Endothelial cell (in vitro differentiated cells): ENCODE measurements at places on chromosomes 3 and 15. TPM values are rescaled to one million over a fixed set of nuclear protein-coding genes. Genes with fewer than 3 reads are reported as not detected.

DNA sequence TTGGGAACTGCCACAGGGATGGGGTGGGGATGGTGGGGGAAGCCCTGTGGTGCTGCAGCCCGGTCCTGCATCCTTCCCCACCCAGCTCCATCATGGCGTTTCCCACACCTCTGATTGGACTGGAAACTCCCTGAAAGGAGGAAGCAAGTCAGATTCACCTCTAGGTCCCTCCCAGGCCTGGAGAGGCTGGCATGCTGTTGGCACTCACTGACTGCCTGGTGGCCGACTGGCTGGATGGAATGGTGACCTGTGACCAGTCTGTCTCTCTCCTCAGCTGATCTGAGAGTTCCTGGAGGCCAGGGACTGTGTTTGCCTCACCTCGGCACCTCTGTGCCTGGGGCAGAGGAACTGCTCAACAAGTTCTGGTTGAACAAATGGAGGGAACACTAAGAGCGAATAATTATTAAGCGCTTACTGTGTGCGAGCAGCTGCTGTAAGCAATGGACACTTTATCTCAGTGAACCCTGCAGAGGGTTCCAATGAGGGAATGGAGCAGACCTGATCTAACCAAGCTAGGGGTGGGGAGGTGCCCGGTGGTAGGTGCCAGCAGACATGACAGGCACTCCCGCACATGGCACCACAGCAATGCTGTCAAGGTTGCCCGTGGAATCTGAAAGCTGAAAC, 3.5 kb upstream of the HHATL start:
- no peak for DNase-seq

- no peak for DNase-seq
Observed at GRCh38 chr15:52682781-52683180, 3.6 kb upstream of the ATOSA start.

GRCh38 chr3:73664389-73664788, 39.6 kb upstream of the PDZRN3 start:
- no peak for DNase-seq

SEC62 gene
- total RNA-seq, result 89.3 TPM
